Coronary artery (tissue), 2 donors: ENCODE measurements at places on chromosomes 5 and 9.

GRCh38 chr9:123883634-123884033, 46.3 kb downstream of the DENND1A start:
- no peak for DNase-seq

- DNase-seq, result no peak
Measured at GRCh38 chr9:91004484-91004883, 202.9 kb downstream of the SYK start.

GRCh38 chr9:77927265-77927664, 104.3 kb downstream of the GNAQ start:
- DNase-seq, result no peak

GRCh38 chr5:52964138-52964537, 25.0 kb upstream of the ITGA2 start:
- no peak for DNase-seq

- DNase-seq, result no peak
Measured at GRCh38 chr9:101275769-101276250, 109.0 kb downstream of the BAAT start.

DNA sequence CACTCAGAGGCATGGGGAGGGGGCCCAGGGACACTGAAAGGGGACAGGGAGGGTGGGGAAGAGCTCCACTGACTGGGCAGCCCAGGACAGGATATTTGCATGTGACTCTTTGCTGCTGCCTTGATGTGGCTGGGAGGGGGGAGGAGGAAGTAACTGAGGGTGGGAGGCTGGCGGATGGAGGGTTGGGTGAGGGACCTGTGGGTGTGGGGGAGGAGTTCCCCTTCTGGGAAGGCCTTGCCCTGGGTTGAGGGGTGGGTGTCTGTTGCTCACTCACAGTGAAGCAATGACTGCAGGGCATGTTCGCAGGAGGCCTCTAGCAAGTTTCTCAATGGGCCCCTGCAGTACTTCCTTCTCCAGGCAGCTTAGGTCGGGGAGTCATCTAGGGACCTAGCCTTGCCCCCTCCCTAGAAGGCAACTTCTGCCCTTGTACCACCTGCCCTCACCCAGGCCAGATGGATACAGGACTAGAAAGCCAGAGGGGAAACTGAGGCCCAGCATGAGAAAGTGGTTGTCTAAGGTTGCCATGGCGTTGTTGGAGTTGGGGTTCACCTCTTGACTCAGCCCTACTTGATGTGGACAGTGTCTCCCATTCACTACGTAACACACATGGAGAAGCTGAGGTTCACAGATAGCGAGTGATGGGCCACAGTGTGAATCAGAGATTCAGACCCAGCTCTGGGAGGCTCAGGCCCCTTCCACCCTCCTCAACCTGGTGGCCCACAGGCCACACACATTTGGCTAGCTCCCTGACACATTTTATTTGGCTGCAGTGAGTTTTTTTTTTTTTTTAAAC, 3.0 kb downstream of the GRK6 start:
- DNase-seq, result no peak
